ENCODE measurements at places on chromosomes 12 and 14.
A peak's percentile ranks its signal among the peaks of the same experiment; 100 is the strongest.

DNA sequence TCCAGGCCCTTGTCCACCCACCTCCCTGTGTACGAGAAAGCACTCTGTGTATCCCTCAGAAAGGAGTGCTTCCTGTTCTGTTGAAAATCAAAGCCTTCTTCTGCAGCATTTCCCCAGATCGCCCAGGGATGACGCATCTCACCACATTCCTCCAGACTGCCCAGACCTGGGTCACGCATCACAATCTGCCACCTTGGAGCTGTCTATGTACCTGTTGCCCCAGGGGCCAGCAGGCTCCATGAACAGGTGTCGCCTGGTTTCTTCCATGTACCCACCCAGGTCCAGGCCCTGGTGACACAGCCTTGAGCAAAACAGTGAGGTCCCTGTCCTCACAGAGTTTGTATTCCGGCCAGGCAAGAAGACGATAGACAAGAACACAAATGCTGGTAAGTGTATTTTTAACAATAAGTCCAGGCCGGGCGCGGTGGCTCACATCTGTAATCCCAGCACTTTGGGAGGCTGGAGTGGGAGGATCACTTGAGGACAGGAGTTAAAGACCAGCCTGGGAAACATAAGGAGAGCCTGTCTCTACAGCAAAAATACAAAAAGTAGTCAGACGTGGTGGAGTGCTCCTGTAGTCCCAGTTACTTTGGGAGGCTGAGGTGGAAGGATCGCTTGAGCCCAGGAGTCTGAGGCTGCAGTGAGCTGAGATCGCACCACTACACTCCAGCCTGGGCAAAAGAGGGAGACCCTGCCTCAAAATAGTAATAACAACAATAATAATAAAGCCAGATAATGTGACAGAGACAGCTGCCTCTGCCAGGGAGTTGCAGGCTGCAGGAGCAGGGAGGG lies 6.8 kb upstream of the PPP1R13B start:
- no peak for DNase-seq

GRCh38 chr12:124466216-124467128 lies 100.9 kb downstream of the NCOR2 start:
- peak; percentile 93 for DNase-seq

- DNase-seq: no peak
Measured at GRCh38 chr14:68145539-68145938, 326.0 kb downstream of the RAD51B start.

DNA sequence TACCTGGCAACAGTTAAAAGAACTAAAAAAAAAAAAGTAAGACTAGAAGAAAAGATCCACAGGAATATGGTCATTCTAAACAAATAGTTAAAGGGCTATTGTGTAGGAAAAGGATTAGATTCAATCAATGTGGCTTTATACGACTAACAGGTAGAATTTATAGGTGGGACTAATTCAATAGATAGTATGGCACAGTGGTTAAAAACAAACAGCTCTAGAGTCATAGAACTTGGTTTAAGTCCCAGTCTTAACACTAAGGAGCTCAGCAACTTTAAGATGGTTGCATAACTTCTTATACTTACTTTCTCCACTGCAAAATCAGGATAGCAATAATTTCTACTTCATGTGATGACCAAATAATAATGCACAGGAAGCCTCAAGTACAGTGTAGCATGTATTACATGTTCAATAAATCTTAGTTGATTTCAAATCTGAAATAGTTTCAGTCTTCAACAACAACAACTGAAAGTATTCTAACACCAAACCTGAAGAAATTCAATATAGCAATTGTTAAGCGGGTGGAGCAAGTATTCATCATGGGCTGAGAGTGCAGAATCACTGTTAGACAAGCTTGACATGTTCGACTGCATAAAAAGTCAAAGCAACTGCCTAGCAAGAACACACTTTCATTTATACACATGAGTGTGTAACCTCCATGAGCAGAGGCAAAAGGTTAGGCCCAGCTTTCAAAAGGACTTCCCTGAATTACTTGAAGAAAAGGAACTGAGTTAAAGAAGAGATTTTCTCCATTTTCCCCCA lies 50.4 kb downstream of the ITPR2 start:
- no peak for DNase-seq

GRCh38 chr12:79367032-79367589 lies 323.7 kb downstream of the PAWR start:
- DNase-seq: no peak

All from activated CD8-positive, alpha-beta T cell treated with anti-CD3 and anti-CD28 coated beads, Interleukin-2, amount 10 ng/mL, durations not matched to agents 7 days and 5 days (primary cell).